Nephron progenitor cell (in vitro differentiated cells): ENCODE measurements at places on chromosomes 12 and 14.

GRCh38 chr12:64451687-64452558 is at the start of gene TBK1:
Gene TBK1, plus strand, starts transcription at chr12:64452120. Its CDS starts 3,751 bp downstream, at chr12:64455871.
- peak within 1 kb of the TSS; percentile 96 for H3K4me3 ChIP-seq
- peaks cover 40% of the 10 kb centered on the region for H3K4me1 ChIP-seq
- peak; percentile 93 for DNase-seq
- H3K27me3 ChIP-seq: peaks cover 3% of the 10 kb centered on the region

DNA sequence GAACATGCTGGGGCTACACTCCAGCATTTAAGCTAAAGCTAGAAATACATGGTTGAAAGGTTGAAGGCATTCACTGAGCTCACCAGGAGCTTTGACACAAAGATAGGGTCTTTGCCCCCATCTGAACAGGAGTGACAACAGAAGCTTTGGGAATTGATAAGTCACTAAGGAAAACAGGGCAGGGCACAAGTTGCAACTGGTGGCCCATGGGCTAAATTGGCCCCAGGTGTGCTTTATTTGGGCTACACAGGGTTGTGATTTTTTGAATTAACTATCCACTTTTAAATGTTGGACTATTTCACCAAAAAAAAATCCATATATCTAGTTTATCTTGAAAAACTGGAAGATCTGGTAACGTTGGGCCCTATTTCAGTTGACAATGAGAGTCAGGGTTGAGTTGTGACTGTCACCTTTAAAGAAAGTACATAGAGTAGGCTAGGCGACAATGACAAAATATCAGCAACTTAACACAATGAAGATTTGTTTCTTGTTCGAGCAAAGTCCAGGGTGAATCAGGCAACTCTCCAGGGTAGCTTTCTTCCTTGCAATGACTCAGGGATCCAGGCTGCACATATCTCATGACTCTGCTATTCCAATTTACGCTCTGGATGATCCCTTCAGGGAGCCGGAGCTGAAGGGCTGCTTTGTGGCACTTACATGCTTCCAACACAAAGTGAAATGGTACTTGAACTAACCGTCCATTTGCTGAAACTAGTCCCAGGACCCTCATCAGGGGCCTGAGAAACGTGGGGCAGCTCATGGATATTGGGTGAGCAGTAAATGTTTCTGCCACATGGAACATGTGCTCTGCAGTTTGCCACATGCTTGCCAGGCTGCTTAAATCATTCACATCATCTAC is 13.3 kb upstream of the EIF4B start:
- H3K4me3 ChIP-seq: no peak overlapping the region
- peak overlapping the region; percentile 92 for H3K27ac ChIP-seq
- peaks cover 6% of the 10 kb centered on the region for H3K4me1 ChIP-seq
- H3K27me3 ChIP-seq: peaks cover 7% of the 10 kb centered on the region
- no peaks in the 10 kb centered on the region for H3K36me3 ChIP-seq
- DNase-seq: no peak

DNA sequence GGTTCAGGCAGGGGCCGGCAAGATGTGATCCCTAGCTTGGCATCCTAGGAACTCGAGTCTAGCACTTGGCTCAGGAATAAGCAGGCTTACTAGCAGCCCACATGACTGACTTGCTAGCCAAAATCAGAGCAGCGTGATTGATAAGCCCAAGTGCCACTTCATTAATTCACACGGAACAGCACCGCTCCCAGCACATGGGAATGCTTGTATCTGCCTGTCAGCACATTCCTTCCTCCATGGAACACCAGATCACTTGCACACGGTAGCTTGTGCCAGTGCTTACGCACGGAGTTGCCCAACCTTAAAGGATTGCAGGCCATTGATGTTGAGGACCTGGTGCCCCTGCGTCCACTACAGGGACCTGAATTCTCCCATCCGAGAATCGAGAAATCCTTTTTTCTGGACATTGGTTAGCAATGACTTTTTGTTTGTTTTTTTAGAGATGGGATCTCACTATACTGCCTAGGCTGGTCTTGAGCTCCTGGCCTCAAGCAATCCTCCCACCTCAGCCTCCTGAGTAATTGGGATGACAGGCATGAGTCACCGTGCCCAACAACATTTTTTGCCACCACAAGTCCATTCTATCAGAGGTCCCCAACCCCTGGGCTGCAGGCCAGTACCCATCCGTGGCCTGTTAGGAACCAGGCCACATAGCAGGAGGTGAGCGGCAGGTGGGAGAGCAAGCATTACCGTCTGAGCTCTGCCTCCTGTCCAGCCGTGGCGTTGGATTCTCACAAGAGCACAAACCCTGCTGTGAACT is 30.6 kb upstream of the TSPAN9 start:
- no peaks in the 10 kb centered on the region for H3K36me3 ChIP-seq
- peaks cover 12% of the 10 kb centered on the region for H3K27me3 ChIP-seq
- H3K4me1 ChIP-seq: peaks cover 32% of the 10 kb centered on the region
- no peak for DNase-seq
- H3K4me3 ChIP-seq: no peak overlapping the region

DNA sequence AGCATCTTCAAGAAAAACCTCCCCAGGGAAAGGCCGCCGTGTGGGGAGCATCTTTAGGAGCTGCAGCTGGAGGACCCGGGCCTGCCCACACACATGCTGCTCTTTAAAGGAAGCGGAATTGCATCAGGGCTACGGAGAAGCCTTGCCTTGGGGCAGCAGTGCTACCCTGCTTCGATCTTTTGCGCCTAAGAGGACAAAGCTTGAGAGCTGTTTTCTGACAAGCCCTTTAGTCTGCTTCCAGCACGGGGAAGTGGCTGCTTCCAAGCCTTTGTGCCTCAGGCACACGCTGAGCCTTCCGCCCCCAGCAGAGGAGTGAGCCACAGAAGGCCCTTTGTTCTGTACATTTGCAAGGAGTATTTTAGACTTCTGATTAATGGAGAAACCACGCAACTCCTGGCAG is 31.5 kb downstream of the COA8 start:
- H3K36me3 ChIP-seq: peaks cover 22% of the 10 kb centered on the region
- H3K27me3 ChIP-seq: no peaks in the 10 kb centered on the region
- peak overlapping the region; percentile 83 for H3K27ac ChIP-seq
- peak overlapping the region; percentile 37 for H3K4me3 ChIP-seq

DNA sequence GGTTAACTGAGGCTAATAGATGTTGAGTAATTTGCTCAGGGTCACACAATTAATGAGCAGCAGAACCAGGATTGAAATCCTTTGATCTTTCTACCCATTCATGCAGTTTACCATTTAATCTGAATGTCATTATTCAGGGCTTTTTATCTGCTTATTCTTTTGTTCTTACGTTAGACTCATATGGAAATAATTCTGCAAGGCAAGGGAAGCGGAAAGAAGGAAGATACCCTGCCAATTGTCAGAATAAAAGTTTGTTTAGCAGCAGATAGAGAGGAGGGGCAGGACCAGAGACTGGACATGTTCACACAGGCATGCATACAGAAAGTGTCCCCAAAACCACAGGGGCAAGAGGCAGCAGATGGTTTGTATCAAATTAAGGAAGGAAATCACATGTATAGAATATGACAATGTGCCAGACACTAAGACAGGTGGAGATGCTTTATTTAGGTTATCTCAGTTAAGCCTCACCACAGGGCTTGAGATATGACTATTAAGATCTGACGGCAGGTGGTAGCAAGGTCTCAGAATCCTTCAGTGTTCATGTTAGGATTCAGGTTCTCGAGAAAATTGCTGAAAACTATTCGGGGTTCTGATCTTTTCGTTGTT is 29.8 kb downstream of the BRMS1L start:
- peaks cover 46% of the 10 kb centered on the region for H3K36me3 ChIP-seq
- H3K27me3 ChIP-seq: peaks cover 3% of the 10 kb centered on the region
- H3K27ac ChIP-seq: peak overlapping the region; percentile 6
- no peak overlapping the region for H3K4me3 ChIP-seq
- no peak for DNase-seq

GRCh38 chr12:68614105-68614679 is 3.5 kb downstream of the RAP1B start:
- H3K27me3 ChIP-seq: no peaks in the 10 kb centered on the region
- peak overlapping the region; percentile 21 for H3K4me3 ChIP-seq
- DNase-seq: no peak
- peaks cover 46% of the 10 kb centered on the region for H3K36me3 ChIP-seq
- H3K4me1 ChIP-seq: peaks cover 46% of the 10 kb centered on the region
- H3K27ac ChIP-seq: no peak overlapping the region

- H3K36me3 ChIP-seq: no peaks in the 10 kb centered on the region
- H3K4me3 ChIP-seq: no peak overlapping the region
- peaks cover 6% of the 10 kb centered on the region for H3K27me3 ChIP-seq
- H3K27ac ChIP-seq: no peak overlapping the region
- H3K4me1 ChIP-seq: peaks cover 6% of the 10 kb centered on the region
These were observed 21.2 kb downstream of the FGF6 start for GRCh38 chr12:4424422-4424821.

DNA sequence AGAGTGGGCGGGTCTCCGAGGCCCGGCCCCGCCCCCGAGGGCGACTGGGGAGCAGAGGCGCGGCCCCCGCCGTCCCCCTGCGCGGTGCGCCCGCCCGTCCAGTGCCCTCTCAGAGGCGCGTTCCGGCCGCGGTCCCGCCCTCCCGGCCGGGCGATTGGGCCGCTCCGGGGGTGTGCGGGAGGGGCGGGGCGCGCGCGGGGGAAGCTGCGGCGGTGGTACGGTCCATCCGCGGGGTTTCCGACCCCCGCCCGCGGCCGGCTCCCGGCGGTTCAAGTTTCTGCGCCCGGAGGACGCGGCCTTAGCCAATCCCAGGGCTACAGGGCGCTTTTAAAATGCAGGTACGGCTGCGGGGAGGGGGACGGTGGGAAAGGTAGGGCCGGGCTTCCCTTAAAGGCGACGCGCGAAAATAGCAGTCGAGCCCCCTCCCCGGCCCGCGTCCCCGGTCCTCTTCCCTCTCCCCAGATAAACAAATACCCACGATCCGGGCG is 315 bp upstream of the CCDC85C start:
- peak overlapping the region; percentile 85 for H3K4me3 ChIP-seq
- H3K36me3 ChIP-seq: no peaks in the 10 kb centered on the region
- DNase-seq: peak; percentile 98
- peaks cover 53% of the 10 kb centered on the region for H3K4me1 ChIP-seq
- H3K27ac ChIP-seq: peak overlapping the region; percentile 95

DNA sequence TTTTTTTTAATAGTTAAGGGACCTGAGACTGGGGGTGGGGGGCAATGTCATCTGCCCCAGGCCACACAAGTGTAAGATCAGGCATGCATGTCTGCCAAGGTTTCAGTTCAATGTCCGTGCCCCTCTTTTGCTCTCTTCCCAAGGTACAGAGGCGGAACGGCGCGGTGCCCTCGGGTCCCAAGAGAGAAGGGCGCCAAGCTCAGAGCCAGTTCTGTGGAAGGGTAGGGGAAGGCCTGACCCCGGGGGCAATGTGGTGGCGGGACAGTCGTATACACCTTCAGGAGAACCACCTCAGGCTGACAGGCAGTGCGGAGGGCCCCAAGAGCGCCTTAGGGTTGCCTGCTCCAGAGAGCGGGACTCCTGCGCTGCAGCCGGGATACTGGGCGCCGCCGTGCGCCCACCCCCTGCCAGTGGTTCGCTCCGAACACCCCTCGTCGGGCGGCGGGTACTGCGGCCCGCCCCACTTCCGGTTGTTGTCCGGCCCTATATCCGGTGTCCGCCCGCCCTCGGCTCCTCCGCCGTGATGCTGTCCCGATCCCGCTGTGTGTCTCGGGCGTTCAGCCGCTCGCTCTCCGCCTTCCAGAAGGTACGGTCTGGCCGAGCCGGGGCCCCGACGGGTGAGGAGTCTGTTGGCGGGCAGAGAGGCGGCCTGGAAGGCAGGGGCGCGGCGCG is at the start of gene DLST:
TSS of gene DLST (plus strand) at position 486 of the 672 bp plus-strand sequence. CDS start at position 524, 38 bp downstream.
- peak within 1 kb of the TSS; percentile 99 for H3K27ac ChIP-seq
- H3K27me3 ChIP-seq: peaks cover 9% of the 10 kb centered on the region
- H3K4me3 ChIP-seq: peak within 1 kb of the TSS; percentile 100
- peaks cover 8% of the 10 kb centered on the region for H3K36me3 ChIP-seq
- H3K4me1 ChIP-seq: peaks cover 61% of the 10 kb centered on the region
- DNase-seq: peak; percentile 91

DNA sequence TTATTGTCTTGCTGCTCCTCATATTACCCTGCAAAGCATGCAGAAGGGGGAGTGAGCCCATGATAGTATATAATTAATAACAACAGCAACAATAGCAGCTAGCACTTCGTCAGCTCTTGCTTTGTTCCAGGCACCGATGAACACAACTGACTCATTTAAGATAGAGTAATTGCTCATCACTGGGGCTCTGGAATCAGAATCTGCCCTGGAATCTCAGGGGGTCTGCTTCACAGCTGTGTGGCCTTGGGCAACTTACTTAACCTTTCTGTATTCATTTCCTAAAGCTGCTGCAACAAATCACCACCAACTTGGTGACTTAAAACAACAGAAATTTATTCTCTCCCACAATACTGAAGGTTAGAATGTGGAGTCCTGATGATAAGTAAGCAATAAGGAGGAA is 55.0 kb upstream of the PSMC1 start:
- no peak overlapping the region for H3K27ac ChIP-seq

GRCh38 chr14:54889919-54890318 is 12.7 kb downstream of the GCH1 start:
- H3K4me1 ChIP-seq: peaks cover 12% of the 10 kb centered on the region
- H3K36me3 ChIP-seq: no peaks in the 10 kb centered on the region
- no peak for DNase-seq
- no peaks in the 10 kb centered on the region for H3K27me3 ChIP-seq

DNA sequence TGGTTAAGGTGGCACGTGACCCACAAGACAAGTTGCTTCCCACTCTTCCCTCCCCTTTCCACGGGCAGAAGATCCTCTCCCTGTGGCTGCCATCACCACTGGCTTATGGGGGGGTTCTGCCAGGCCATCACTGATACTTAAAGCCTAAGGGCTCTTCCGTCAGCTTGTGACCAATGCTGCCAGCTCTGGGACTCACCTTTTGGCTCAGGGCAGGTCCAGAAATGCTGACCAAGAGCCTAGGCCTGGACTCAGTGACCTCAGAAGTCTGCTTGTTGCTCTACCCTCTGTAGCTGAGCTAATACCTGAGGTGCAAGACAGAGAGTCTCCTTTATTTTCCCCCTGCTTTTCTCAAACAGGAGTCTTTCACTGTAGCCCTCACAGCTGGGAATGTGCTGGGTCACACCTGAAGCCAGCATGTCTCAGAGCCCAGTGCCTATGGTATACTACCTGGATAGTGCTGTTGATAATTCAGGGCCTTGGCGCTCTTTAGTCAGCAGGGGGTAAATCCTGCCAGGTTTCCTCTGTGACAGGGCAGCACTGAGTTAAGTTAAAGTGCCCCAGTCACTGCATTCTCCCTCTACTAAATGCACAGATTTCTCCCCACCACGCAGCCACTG is 19.7 kb downstream of the FGD4 start:
- no peak for DNase-seq
- H3K27me3 ChIP-seq: peaks cover 2% of the 10 kb centered on the region
- H3K27ac ChIP-seq: no peak overlapping the region
- H3K4me1 ChIP-seq: peaks cover 15% of the 10 kb centered on the region
- H3K36me3 ChIP-seq: peaks cover 5% of the 10 kb centered on the region
